ENCODE measurements at places on chromosomes 1 and 21. TPM values are rescaled to one million over a fixed set of nuclear protein-coding genes. Genes with fewer than 3 reads are reported as not detected.

DNA sequence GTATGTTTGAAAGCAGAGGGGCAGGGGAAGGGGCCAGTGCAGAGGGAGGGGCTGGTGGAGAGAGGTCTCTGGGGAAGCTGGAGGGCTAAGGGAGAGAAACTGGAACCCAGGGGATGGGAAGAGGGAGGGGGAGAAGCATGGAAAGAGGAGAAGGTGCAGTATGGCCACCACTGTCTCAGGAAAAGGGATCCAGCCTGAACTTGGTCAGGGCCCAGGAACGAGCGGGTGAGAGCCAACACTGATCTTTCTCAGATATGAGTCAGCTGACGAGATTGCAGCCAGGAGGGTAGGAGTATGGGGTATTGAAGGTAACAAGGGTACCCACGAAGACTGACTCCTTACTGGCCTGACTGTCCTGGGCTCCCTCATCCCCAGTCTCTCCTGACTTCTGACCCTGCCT is 18.0 kb downstream of the TIE1 start:
- DNase-seq, result no peak

- DNase-seq, result peak; percentile 88
These were observed 24.9 kb downstream of the LDLRAP1 start for GRCh38 chr1:25568090-25568833.

Gene FCGR3A
- 116 TPM for total RNA-seq

DNA sequence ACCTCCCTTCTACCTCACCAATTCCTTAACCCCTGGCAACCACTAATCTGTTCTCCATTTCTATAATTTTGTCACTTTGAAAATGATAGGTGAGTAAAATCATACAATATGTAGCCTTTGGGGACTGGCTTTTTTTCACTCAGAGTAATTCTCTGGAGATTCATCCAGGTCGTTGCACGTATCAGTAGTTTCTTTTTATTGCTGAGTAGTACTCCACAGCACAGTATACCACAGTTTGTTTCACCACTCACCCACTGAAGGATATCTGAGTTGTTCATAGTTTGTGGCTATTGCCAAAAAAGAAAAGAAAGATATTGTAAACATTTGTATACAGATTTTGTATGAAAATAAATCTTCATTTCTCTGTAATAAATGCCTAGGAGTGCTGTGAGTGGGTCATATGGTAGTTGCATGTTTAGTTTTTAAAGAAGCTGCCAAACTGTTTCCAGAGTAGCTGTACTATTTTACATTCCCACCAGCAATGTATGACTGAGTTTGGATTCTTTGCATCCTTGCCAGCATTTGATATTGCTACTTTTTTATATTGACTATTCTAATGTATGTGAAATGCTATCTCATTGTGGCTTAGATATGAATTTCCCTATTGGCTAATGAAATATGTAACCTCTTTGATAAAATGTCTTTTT is 3.7 kb downstream of the CHD1L start:
- DNase-seq, result no peak

- DNase-seq, result peak; percentile 88
These were observed 66.0 kb upstream of the SLC25A33 start for GRCh38 chr1:9473032-9473807.

DNA sequence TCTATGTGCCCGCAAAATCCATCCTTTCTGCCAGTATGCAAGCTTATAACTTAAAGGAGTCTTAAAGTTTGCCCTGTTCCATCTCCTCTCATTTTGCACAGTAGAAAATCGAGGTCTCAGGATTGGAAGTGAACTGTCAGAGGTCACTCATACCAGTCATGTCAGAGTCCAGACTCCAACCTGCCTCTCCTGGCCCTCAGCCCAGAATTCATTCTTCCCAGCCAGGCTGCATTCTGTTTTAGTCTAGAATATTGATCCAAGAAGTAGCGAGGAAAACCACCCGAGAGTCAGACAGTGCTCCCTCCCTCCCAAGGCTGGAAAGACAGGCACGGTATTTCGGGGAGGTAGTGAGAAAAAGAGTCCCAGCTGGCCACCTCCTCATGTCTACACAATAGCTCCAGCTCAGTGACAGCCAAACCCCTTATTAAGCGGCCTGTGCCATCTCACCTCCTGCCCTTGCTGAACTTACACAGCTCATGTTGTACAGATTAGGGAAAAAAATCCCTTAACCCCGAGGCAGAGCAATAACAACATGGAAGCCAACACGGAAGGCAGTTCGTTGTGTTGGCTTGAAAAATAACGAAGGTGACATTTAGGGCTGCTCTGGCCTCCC is 89.4 kb downstream of the OMA1 start:
- no peak for DNase-seq

DNA sequence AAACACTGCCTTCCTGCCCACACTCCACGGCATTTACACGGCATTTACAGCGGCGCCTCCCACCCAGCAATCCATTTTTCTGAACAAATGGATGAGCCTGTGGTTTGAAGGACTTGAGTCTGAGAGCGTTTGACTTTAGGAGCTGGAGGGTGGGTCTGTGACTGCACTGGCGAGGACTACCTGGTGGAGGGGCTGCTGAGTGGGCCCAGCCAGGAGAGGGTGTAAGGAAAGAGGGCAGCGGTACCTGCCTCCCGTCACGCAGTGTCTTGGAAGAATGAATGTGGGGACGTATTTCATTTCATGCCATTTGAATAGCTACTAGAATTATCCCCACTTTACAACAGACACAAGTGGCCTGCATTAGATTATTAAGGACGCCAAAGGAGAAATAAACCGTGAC is 62.9 kb downstream of the B3GALT5 start:
- no peak for DNase-seq

DNA sequence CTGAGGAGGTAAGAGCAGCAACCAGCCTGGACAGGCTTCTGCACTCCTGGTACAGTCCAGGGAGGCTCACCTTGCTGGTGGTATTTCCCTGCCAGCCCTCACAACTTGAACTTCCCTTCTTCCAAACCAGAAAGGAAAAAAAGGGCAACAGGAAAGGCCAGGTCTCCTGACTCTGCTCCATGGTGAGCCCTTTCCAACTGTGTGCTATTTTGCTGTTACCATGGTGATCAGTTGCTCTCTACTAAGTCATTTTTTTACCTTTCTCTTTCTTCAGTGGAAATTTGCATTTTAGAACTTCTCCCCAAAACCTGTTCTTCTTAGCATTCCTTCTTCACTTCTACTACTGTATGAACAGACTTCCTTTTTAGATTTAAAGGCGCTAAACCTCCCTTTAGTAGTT is 164.3 kb downstream of the GRIK1 start:
- no peak for DNase-seq

DNA sequence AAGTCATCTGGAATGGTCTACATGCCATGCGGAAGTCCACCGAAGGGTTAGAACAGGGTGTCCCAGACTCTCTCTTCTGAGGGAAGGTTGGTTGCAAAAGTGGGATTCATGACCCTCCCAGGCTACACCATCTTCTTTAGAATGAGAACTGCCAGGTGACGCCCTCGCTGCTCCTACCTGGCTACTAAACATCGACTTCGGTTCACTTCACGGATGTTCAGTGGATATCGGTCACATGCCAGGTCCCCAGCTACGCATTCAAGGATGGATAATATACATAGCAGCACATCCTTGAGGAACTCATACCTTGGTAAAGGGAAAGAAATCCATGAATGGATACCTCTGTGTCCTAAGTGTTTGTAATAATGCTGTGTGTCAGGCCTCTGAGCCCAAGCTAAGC is 3.3 kb upstream of the OPTC start:
- no peak for DNase-seq

DNA sequence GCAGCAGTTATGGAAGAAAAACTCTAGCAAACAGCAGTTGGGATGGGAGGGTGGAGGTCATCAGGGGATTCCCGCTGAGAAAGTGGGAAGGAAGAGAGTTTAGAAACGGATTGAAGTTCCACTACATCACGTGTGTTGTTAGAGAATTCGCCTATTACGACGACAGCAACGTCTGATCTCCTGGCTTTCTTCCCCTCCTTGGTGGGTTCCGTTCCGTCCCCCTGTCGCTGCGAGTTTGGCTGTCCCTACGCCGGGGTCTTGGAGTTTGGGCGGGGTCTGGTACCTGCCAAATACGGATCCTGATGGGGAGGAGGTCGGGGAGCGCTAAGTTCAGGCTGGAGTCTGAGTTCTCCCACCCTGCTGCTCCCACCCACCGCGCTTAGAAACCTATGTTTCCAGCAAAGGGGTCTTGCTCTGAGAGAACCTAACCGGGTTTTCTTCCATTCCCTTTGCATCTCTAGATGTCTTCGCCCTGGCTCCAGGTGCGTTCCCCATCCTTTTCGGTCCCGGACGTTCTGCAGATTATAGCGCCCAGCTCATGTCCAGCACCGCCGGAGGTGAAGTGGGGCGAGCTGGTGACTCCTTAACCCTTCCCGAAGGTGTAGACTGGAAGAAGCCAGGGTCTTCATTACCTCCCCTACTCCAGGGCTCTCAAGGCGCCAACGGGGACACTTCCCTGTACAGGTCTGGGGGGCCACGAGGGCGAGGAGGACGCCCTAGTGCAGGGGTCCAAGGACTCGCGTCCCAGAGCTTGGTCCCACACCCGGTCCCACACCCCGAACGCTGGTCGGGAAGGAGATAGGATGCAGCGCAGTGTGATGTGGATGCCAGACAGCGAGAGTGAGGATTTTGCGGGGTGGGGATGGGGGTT is 641 bp upstream of the KCNK2 start:
- no peak for DNase-seq

Data from aorta (tissue), 5 donors.